ENCODE measurements at places on chromosomes 11 and 22.

- no peak for DNase-seq
These were observed 5.4 kb downstream of the RAB38 start for GRCh38 chr11:88169881-88170280.

DNA sequence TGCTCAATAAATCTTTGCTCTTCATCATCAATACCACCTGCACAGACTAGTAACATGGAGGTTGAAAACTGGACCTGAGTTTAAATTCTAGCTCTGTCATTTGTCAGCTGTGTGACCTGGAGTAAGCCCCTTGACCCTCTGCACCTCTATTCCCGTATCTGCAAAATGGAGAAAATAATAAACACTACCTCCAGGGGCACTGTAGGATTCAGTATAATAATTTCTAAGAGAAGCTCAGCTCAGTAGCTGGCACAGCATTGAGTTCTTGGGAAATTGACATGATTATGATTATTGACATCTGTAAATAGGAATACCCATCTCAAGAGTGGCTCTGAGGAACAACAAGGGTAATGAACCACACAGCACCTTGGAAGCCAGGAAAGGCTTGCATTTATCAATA lies 78.4 kb downstream of the MN1 start:
- DNase-seq, result no peak

DNA sequence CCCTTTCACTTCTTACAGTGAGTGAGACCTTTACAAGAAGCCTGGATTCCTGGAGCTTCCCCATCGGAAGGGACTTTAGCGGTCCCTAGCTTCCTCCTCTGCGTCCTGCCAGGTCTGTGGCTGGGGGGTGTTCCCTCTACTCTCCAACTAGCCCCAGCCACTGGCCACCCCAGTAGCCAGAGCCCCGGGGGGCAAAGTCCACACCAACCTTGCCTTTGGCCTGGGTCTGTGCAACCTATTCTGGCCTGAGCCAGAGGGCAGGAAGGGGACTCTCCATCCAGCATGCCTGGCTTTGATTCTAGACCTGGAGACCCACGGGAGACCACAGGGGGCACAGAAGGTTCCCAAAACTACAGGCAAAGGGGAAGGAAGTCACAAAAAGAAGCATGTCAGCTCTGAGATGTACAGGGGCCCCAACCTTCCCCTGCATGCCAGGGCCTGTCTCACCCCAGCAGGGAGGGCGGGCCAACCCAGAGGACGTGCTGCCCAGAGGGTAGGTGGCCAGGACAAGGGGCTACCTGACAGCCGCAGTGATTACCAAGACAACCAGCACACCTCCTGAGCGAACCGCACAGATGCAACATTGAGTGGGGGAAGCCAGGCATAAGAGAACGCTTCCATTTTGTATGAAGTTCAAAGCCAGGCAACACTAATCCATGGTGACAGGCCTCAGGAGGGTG lies 52.4 kb downstream of the DSCAML1 start:
- DNase-seq, result no peak

- peak; percentile 74 for DNase-seq
These were observed 3.3 kb upstream of the SHISA8 start for GRCh38 chr22:41917903-41918791.

DNA sequence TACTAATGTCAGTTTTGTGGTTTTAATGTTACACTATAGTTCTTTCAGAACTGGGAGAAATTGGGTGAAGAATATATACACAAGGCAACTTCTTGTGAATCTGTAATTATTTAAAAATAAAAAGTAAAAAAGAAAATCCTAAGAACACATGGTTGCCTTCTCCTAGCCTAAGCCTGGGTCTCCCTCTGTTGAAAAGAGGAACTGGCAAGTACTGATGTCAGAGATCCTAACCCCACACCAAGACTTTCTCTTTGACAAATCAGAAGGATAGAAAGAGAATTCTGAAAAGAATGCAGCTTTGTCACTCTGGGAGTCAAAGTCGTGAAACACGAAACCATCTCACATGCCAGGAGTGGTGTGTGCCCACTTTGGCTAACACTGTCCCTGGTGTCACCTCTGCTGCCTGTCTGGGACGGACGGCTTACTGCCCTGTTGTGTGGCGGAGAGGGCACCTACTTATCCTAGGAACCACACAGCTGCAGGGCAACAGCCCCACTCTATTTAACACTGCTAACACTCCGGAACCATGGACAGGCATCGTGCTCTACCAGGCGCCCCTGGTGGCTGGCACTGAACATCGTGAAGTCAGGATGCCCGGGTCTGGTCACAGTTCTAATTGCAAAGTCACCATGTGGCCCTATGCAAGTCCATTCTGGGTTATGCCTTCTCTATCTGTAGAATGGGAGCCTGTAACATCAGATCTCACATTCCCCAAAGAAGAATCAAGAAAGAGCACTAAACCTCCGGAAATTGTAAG lies 108.7 kb upstream of the CD82 start:
- no peak for DNase-seq

DNA sequence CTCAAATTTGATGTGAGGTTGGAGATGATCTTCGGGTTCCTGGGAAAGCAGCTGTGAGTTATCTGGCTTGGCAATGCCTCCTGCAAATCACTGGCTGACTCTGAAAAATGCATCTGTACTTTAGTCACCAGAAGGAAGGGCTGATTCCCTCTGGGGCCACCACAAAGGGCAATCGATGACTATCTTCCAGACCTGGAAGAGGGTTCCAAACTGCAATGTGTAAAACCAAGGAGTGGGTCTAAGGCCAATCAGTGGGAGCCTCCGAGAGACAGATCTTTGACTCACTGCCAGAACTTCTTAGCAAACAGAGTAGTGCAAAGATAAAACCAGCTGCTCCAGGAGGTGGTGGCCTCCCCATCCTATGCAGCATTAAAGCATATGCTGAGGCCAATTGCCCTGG lies 29.1 kb upstream of the PAK1 start:
- DNase-seq, result peak; percentile 64

GRCh38 chr22:21887841-21888240 lies 20.4 kb upstream of the MAPK1 start:
- DNase-seq, result no peak

- DNase-seq, result no peak
These were observed 14.2 kb downstream of the PEX26 start for GRCh38 chr22:18091916-18092526.

- DNase-seq, result peak; percentile 90
These were observed 85.5 kb downstream of the RCN1 start for GRCh38 chr11:32176223-32176934.

DNA sequence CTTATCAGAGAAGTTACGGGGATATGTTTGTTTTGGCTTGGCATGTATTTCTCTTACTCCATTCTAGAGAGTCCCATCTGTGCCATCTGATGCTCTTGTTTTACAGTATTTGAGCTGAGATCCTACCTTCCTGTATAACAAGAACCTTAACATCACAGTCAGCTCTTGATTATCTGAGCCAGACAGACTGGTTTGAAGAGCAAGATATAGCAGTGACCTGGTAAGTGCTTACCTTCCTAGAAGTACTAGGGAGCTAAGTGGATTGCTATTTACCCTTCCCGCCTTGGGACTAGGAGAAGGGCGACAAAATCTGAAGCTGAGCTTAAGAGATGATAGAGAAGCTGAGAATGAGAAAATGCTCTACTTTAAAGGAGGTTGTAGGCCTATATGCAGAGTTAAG lies 235.3 kb downstream of the CSNK2A3 start:
- DNase-seq, result no peak

DNA sequence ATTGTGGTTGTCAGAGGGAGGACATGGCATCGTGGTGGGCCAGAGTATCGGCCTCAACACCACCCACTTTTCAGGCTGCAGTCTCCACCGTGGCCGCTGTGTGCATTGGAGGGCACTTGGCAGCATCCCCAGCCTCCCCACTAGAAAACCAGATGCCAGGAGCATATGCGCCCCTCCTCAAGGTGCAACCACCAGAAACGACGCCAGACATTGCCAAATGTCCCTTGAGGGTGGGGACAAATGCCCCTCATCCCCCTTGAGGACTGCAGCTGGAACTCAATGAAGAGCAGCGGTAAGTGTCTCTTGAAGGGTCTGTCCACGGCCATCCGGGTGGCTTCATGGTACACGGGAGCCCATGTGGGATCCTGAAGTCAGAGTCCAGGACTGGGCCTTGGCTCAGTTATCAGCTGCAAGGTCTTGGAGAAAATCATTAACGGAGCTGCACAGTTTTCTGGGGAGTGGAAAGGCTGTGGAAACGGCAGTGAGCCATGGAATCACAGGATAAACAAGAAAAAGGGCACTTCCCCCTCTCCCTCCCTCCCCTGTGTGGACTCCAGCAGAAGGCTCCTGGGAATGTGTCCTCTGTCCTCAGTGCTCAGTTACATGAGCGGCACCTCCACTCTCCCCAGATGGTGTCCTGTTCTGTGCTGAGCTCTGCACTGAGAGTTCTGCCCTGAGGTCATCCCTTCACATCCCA lies 324.4 kb upstream of the B3GAT1 start:
- DNase-seq, result no peak

- no peak for DNase-seq
These were observed 101.8 kb upstream of the CTSC start for GRCh38 chr11:88439356-88439755.

GRCh38 chr11:57787006-57787604 lies 25.5 kb downstream of the CTNND1 start:
- no peak for DNase-seq

DNA sequence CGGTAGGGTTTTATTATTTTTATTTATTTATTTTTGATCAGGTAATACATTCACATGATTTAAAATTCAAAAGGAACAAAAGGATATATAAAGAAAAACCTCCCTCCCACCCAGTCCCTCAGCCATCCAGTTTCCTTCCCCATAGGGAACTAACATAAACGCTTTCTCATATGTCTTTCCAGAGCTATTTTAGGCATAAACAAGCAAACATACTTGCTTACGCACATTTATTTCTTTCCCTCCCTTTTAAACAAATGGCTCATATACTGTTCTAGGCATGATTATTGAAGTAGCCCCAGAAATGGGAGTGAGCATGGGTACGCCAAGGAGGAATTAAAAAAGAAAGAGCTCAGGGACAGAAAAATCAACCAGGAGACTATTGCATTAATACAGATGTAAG lies 63.7 kb downstream of the LIF start:
- no peak for DNase-seq
